Activated T-helper 17 cell treated with anti-CD3 and anti-CD28 coated beads, Interleukin-2, amount 50 U/mL, for 72 hours (primary cell): ENCODE measurements at places on chromosomes 1 and 21. TPM values are rescaled to one million over a fixed set of nuclear protein-coding genes. Genes with fewer than 3 reads are reported as not detected.

DNA sequence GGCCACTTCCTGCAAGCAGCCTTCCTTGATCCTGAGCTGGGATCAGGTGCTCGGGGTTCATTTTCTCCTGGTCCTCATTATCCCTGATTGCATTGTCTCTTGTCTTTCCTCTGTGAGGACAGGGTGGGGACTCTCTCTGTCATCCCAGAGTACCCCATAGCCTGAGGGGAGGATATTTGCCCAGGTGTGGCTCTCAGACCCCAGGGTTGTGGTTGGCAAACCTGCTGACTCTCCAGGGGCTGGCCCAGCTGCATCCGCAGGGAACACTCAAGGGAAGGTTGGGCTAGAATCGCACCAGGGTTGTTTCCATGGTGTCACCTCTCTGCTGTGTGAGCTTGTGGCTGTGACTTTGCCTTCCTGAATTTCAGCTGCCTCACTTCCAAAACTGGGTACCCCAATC, 276.8 kb upstream of the C1orf174 start:
- no peak for ATAC-seq

- ATAC-seq = no peak
These were observed 6.4 kb downstream of the PPP2R5A start for GRCh38 chr1:212291505-212292134.

GRCh38 chr1:70333245-70333644, 21.3 kb downstream of the ANKRD13C start:
- no peak for ATAC-seq

DNA sequence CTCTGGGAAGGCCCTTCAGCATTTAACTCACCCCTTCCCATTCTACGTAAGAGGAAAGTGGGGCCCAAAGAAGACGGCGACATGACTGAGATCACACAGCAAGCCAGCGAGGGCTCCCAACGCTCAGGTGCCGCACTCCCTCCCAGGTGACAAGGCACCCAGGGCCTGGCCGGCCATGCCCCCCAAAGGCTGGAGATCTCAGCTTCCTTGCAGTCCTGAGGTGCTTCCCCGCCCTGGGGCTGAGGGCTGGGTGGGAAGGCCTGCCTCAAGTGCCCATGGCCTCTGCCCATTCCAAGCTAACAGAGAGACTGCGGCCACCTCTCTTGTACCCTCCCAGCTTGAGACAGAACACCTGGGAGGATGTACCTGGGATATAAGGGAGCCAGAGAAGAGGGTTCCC, 1.0 kb upstream of the CRYBG2 start:
- no peak for ATAC-seq

Gene MIXL1
- not detected for total RNA-seq

GRCh38 chr1:229203030-229203751, 67.7 kb upstream of the RAB4A start:
- ATAC-seq = no peak

Gene DNM3
- 3.0 TPM for total RNA-seq
